ENCODE measurements at places on chromosomes 7 and 10.

DNA sequence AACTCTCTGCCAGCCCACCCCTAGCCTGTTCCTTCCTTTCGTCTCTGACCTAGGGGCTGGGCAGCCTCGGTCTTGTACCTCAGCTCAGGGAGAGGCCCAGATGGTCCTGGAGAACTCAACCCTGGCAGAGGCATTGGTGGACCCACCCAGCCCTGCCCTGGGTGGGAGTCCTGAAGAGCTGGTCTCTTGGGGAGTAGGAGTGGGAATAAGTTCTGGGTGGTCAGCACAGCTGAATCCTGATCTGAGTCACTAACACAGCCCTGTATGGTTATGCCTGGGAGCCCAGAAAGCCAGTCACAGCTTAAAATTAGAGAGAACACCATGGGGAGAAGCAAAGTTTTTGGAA, 84.0 kb downstream of the SORBS1 start:
- no peak for DNase-seq

GRCh38 chr10:71634531-71635164, 84.9 kb downstream of the C10orf105 start:
- no peak for DNase-seq

- DNase-seq = no peak
Measured at GRCh38 chr7:42138691-42139090, 98.3 kb downstream of the GLI3 start.

- no peak for DNase-seq
Measured at GRCh38 chr10:63421591-63421990, 44.2 kb downstream of the JMJD1C start.

DNA sequence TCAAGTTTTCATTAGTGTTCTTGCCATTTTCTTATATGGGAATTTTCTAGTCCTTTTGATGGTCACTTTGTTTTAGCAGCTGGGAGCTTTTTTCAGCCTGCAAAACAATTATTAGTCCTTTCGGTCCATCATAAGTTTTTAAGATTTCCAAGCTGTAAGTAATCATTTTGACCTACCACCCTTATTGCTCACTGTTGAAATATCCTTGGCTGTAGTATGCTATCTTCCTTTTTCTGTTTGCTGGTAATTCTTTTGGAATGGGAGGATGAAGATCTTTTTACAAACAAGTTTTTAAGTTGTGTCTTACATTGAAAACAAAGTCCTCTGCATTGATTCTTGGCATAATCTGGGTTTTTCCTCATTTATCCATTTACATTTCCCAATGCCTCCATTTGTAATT, 24.0 kb downstream of the BZW2 start:
- DNase-seq = no peak

- DNase-seq = no peak
Measured at GRCh38 chr7:36894190-36894589, 169.9 kb upstream of the AOAH start.

DNA sequence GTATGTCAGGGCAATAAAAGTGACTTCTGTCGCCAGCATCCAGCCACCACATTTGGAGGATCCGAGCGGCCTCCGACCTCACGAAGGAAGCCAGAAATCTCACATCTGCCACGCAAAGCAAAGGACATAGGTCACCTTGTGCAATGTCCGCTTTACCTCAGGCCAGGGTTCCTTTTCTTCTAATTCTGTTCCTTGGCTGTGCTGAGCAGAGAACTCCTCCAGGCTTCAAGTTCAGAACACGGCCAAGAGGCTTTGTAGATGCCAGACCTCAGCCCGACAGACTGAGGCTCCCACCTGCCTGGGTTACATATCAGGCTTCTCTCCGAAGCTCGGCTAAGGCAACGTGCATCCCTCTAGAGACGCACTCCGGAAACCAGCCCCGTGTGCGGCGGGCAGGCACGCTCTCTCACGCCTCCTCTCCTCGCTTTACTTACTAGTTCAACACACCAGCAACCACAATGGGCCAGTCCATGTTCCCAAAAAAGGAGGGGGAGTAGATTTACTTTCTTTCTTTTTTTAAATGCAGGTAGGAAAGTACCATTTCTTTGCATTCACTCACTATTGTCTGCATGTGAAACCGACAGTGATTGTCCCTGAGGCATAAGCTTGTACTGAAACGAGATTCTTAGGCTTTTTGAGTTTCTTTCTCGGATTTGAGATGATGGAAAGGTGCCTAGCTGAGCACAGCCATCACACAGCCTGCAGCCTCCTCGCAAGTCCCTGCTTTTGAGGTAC, 122.4 kb upstream of the AFAP1L2 start:
- DNase-seq = peak; percentile 86

All from activated T-cell treated with anti-CD3 and anti-CD28 coated beads, Interleukin-2, amount 50 U/mL, for 24 hours (primary cell).